Stimulated activated naive CD4-positive, alpha-beta T cell treated with Interleukin-2 at 50 U/mL for 16 hours (primary cell): ENCODE measurements at places on chromosomes 16 and 17.

DNA sequence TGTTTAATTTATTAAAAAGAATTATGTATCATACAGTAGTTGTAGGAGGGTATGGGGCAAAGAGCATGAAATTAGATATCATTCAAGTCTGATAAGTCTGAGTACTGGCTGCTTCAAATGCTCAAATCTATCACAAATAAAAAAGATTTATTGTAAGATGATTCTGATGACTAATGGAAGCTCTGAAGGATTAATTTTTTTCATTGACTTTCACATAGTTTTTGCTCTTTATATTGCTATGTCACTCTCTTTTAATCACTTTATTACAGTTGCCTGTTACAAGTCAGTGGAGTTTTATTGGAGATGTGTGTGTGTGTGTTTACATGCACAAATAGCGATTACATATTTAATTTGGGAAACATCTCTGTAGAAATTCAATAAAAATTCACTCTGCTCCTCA is 15.0 kb downstream of the MAP2K4 start:
- no peak for DNase-seq

DNA sequence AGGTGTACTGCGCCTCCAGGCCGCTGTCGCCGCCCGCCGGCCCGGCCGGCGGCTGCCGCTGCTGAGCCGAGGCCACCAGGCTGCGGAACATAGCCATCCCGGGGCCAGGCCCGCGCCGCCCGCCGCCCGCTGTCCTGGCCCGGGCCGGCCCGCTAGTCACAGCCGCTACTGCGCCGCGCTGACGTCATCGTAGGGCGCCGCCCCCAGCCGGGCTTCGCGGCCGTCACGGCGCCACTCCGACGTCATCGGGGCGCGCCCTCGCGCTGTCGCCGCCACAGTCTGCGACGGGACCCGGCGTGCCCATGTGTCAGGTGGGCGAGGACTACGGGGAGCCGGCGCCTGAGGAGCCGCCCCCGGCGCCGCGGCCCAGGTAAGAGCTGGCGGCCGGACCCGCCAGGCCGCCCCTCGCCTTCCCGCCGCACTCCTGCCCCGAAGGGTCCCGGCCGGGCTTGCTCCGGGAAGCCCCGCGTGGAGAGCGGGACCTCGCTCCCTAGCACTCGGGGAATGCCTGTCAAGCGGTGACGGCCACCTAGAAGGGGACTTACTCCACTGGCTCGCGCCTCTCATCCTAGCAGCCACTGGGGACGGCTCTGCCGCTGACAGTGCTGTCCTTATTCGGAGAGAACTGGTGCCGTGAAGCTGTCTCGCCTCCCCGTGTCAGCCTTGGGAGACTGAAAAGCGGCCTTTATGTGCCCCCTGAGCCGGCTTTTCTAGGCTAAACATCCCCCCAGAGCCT is at the start of the genes CTU2 and RNF166:
TSS of gene CTU2 (plus strand) at position 275 of the 736 bp plus-strand sequence. CDS start at position 303, 28 bp downstream.
TSS of gene RNF166 (minus strand) at position 180 of the 736 bp plus-strand sequence. CDS start at position 97, 83 bp downstream.
- peak; percentile 88 for DNase-seq

GRCh38 chr16:80971819-80972218 is 34.9 kb downstream of the CMC2 start:
- DNase-seq = no peak

GRCh38 chr16:71255721-71256120 is 25.2 kb upstream of the HYDIN start:
- no peak for DNase-seq

DNA sequence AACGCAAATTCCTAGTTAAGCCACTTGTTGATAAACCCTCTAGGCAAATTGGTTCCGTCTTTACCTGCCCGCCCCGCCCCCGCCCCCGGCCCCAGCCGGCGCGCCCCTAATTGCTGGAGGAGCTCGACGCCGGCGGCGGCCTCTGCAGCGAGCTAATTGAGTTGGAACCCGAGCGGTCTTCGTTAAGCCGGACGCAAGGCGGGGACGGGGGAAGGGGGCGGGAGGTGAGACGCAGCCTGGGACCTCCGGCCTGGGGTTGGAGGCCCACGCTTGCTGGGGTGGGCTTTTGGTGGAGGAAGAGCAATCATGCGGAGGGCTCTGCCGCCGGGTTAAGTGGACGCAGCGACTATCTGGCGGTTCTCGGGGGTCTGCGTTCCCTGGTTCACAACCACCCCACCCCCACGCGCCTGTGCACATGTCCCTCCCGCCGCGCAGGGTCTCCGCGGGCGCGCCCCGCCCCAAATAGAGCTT is 12.7 kb upstream of the FOXF1 start:
- DNase-seq = no peak

DNA sequence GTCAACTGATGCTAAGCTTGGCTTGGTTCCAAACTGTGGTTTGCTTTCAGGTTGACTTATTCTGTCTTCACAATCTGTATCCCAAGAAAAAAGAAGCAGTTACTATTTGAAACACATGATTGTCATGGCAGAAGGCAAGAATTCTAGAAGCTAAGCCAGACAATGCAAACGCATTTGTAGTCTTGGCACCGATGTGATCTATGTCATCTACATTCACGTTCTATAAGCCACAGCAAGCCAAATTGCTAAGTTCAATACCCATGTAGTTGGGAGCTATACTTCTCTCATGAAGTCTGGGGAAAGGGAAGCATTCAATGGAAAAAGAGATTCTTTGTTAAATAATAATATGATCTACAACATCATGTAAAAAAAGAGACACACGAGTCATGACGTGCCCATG is 18.3 kb upstream of the KIF2B start:
- DNase-seq = no peak

- DNase-seq = no peak
Measured at GRCh38 chr17:15654886-15655561, 29.1 kb downstream of the TRIM16 start.

- DNase-seq = no peak
Measured at GRCh38 chr17:16329519-16330271, 23.6 kb downstream of the CENPV start.

DNA sequence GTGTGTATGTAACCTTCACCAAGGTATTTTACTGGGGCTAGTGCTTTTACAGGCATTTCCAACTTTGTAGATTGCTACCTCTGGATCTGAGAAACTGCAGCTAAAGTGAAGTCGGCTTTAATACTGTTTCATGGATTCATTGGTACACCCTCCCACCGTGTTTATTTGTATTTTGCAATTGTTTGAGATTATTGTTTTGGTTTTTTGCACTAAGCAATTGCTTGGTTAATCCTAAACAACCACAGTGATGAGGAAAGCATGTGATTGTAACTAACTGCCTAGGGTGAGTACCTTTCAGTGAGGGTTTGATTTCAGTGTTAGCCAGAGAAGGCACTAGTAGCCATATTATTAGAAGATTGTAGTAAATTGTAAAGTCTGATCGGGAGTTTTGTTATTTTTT is 3.3 kb downstream of the LUC7L3 start:
- DNase-seq = no peak

DNA sequence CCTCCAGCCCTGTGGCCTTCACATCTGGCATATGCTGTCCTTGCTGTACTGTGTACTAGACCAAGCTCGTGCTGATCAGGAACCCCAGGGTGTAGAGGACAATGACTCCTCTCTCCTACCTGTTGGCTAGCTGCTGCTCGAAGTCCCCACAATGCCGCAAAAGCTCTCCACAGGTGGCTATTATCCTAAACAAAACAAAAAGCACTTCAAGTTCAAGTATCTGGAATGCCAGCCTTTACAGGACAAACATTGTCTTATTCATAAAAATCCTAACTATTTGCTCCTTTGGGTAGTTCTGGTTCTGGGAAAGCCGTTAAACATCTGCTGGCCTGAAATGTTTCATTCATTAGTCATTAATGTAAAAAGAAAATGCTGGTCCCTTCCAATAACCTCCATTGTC is 42.8 kb downstream of the COG7 start:
- no peak for DNase-seq

- DNase-seq = no peak
Measured at GRCh38 chr17:901191-901950, 78.2 kb downstream of the NXN start.

- DNase-seq = no peak
Measured at GRCh38 chr17:79830303-79830702, 8.9 kb downstream of the CBX4 start.

- DNase-seq = peak; percentile 18
Measured at GRCh38 chr17:78818932-78819331, 21.7 kb downstream of the USP36 start.

GRCh38 chr17:18379246-18380146 is 1.9 kb downstream of the EVPLL start:
- DNase-seq = no peak

DNA sequence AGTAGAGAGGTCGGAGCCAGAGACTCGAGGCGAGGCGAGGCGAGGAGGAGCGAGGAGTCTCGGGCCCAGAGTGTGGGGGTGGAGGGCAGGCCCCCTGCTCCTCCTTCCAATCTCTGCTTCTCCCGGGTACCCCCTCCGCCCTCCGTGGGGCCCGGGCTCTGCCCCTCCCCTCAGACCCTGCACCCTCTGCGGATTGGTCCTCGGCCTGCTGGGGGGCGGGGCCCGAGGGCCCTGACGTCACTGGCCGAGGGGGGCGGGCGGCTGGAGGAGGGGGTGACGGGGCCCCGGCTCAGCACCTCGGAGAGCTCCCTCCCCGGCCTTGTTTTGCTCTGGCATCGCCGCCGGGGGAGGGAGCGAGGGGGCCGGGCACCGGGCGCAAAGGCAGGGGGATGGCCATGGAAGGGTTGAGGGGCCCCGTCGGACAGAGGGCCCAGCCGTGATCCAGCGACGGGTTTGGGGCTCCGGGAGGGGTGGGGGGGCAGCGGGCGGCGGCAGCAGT is at the start of gene RUNDC3A:
TSS of gene RUNDC3A (plus strand) at position 282 of the 499 bp plus-strand sequence. CDS start 232 bp downstream, outside the sequence.
- peak; percentile 81 for DNase-seq

- DNase-seq = no peak
Measured at GRCh38 chr17:12712415-12712814, 46.7 kb downstream of the MYOCD start.

DNA sequence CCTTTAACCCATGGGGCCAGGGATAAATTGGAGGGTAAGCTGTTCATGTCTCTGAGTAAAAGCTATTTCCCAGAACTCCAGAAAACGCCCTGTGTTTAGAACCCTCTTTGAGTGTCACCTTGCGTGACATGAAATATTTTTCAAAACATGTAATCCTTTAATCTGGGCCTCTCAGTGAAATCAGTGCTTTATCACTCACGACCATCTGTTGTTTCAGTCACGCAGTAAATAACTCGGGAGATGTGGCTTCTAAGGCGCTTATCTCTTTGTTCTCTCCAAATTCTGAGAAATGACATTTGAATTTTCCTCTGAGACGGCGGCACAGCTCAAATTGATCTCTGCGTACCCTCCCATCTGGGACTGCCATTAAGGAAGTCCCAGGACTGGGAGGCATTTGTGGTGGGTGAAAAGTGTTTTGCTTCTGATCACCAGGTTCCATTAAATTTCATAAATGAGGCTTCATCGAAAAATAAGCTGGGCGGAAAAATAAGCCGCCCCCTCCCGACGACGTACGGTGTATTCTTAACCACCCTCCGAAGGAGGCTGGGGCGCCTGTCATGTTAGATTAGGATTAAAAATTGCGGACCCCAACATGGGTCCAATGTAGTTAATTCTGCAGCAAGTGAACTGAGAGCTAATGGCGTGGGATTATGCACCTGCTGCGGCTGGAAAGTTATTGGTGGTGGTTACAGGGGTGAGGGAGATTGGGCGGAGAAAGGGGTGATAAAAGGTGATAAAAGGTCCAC is 12.7 kb downstream of the WFDC1 start:
- no peak for DNase-seq

GRCh38 chr17:18102640-18103039 is 5.9 kb upstream of the MYO15A start:
- DNase-seq = no peak

DNA sequence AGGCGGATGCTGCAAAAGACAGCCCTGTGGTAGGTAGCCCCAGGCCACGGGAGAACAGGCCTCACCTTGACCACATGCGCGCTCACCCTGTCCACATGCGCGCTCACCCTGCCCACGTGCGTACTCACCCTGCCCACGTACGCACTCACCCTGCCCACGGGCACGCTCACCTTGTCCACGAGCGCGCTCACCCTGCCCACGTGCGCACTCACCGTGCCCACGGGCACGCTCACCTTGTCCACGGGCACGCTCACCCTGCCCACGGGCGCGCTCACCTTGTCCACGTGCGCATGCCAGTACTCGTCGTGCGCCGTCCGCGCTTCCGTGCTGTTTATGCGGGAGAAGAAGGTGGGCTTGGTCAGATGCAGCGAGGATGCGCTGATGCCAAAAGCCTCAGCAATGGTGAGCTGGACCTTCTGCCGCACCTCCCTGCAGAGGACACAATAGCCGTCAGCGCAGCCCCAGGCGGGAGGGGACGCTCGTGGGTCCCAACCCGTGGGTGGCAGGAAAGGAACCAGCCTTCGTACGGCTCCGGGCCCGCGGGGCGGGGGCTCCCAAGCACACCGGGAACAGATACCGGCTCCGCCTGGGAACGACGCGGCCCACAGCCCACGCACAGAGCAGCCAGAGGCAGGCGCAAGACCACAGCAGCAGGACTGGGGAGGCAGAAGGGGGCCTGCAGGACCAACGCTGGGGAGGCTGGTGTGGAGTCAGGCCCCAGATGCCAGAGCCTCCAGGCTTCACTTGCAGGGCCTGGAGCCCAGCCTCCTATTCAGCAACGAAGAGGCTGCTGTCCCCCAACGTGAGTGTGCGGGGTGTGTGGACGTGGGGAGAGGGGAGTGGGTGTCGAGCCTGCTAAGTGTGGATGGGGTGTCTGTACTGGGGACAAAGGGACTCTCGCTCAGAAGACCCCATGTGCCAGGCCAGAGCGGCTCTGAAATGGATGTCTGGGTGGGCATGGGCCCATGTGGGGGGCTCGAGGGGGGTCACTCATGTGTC is 14.2 kb upstream of the HEXD start:
- DNase-seq = no peak

DNA sequence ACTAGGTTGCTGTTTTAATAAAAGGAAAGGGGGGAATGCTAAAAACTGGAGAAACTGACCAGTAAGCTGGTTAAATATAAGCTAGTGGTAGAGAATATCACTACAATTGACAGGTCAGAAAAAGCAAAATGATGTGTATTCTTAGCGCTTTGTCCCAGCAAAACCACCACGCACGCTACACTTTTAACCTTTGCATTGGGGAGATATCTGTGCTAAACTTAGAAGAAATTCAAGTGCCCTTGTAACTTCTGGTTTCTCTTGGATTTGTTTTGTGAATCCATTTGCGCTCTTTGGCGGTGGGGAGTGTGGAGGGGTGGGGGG is 1.4 kb downstream of the GAN start:
- DNase-seq = no peak

GRCh38 chr17:45382226-45382625 is 50.4 kb downstream of the ARHGAP27 start:
- no peak for DNase-seq

GRCh38 chr17:27539152-27539551 is 82.9 kb downstream of the KSR1 start:
- no peak for DNase-seq

DNA sequence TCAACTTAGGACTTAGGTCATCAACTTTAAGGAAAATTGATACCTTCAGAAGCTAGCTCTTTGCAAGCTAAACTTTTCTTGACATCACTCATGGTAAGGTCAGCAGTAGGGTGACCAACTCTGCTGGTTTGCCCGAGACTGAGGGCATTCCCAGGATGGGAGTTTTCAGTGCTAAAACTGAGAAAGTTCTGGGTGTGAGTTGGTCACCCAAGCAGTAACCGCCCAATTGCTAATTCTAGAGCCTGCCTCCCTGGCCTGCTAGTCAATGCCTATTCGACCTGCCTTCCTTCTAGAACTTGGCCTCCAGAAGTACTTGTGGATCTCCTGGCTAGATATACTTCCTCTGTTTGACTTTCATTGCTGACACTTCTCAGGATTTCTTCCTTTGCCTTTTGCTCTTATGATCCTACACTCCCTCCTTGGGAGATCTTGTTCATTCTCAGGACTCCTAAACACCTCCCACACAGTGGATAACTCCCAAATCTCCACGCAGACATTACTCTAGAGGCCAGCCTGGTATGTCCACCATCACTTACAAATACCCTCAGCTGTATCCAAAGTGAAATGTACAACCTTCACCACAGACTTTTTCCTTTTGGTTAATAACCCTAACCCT is 10.5 kb upstream of the MYO18A start:
- no peak for DNase-seq
